ENCODE measurements at places on chromosomes 13 and 19. TPM values are rescaled to one million over a fixed set of nuclear protein-coding genes. Genes with fewer than 3 reads are reported as not detected.
A peak's percentile ranks its signal among the peaks of the same experiment; 100 is the strongest.

The CDX2 gene
- total RNA-seq: 0.04 TPM

- DNase-seq: no peak
These were observed 9.5 kb downstream of the NR2F6 start for GRCh38 chr19:17235971-17236777.

DNA sequence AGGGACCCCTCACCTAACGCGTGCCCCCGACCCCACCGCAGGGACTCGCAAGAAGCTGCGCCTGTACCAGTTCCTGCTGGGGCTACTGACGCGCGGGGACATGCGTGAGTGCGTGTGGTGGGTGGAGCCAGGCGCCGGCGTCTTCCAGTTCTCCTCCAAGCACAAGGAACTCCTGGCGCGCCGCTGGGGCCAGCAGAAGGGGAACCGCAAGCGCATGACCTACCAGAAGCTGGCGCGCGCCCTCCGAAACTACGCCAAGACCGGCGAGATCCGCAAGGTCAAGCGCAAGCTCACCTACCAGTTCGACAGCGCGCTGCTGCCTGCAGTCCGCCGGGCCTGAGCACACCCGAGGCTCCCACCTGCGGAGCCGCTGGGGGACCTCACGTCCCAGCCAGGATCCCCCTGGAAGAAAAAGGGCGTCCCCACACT lies 4.7 kb upstream of the MYBPC2 start:
- no peak for DNase-seq

The MIDN gene
- total RNA-seq: 8.4 TPM

DNA sequence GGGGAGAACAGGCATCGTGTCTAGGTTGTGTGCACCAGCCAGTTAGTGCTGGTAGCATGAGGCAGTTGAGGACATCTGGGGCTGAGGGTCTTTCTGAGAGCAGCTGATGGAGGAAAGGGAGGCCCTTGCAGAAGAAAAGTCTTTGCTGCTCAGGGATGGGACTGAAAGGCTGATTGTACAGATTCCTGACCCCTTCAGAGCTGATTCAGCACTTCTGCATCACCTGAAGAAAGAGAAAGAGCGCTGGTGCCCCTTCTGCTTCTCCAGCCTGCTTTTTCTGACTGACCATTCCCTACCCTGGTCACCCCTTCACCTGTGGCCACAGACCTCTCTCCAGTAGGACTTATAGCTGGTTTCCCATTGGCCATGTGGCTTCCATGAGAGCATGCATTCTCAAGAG lies 476.2 kb downstream of the TSHZ3 start:
- DNase-seq: no peak

GRCh38 chr19:45147835-45148676 lies 12.7 kb downstream of the NKPD1 start:
- DNase-seq: no peak

DNA sequence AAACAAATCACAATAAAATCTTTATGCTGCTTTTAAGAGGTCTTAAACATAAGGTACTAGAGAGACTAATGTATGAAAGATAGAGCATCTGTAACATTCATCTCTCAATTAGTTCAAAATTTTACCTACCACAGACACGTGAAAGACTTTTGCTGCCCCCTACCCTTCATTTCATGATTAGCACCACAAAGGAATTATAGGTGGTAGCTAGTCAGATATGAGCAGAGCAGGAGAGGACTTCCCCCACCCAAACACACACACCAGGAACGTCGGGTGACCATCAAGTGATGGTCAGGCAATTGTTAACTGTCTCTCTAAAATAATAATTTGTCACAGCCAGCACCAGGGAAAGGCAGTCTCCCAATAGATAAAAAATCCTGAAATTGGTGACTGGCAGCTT lies 1531.7 kb upstream of the SPRY2 start:
- peak; percentile 38 for DNase-seq

DNA sequence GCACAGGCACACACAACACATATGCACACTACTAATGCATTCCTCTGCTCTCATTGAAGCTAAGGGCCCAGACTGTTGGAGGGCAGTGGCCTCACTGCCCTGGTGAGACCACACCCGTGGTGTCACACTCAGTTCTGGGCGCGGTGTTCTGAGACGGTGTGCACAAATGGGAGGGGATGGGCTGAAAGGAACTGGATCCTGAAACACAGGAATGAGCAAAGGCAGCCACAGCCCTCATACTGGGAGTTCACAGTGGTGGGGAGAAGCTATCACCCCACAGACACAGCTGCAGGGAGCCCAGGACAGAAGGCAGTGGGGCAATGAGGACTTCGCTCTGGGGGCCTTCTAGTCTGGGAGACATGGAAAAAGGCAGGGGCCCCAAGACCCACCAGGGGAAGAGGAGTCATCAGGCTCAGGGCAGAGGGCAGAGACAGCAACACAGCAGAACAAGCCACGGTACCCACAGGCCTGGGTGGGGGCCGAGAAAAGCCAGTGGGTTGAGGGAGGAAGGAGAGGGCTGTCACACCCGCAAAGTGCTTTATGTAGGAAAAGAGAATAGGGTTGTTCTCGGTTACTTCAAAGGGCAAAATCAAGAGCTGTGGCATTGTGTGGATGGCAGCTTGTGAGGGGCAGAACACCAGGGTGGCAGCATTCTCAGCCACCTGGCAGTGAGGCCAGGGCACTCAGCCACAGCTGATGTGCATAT lies 75.4 kb upstream of the GPR183 start:
- DNase-seq: no peak

All from HepG2 (cell line).